ENCODE measurements at places on chromosomes 2 and 18.
A peak's percentile ranks its signal among the peaks of the same experiment; 100 is the strongest.

- ATAC-seq = no peak
Observed at GRCh38 chr2:190156530-190157212, 94.1 kb upstream of the MSTN start.

- ATAC-seq = no peak
Observed at GRCh38 chr18:59911600-59911999, 11.8 kb downstream of the PMAIP1 start.

- no peak for ATAC-seq
Observed at GRCh38 chr2:100976061-100976460, 26.0 kb upstream of the RPL31 start.

DNA sequence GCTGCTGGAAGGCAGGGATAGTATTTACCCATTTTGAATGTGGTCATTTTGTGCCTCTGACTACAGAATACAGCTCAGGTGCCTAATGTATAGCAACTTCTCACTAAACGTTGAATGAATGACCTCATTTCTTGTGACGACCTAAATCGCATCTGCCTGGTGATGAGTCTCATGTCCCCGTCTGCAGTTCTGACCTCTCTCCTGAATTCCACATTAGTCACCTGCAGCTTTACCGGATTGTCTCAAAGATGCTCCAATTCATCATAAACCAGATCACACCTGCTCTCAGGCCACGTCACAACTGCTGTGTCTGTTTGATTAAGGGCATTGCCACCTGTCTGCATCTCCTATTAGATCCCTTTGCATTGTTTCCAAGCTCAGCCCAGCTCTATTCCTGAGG, 133.6 kb upstream of the MYT1L start:
- no peak for ATAC-seq

DNA sequence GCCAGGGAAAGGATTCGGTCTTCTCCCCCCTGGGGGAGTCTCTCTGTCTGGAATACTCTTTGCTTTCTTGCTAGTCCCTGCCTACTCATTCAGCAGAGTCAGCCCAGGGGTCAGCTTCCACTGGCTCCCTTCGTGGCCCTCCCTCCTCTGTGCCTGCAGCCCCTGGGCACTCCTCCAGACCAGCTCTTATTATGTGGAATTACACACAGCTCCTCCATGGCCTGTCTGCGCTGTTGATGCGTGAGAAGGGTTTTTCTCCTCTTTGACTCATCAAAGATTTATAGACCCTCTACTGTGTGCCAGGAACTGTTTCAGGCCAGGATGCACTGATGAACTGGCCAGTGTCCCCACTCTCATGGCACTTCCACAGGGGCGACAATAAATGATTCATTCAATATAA, 44.4 kb downstream of the ST8SIA5 start:
- ATAC-seq = no peak

- ATAC-seq = peak; percentile 90
Observed at GRCh38 chr18:58525517-58525916, 103.4 kb downstream of the ALPK2 start.

Data from esophagus mucosa (tissue), 1 donor.